Upper lobe of right lung (tissue), 1 donor: ENCODE measurements at places on chromosomes 2 and 18.

DNA sequence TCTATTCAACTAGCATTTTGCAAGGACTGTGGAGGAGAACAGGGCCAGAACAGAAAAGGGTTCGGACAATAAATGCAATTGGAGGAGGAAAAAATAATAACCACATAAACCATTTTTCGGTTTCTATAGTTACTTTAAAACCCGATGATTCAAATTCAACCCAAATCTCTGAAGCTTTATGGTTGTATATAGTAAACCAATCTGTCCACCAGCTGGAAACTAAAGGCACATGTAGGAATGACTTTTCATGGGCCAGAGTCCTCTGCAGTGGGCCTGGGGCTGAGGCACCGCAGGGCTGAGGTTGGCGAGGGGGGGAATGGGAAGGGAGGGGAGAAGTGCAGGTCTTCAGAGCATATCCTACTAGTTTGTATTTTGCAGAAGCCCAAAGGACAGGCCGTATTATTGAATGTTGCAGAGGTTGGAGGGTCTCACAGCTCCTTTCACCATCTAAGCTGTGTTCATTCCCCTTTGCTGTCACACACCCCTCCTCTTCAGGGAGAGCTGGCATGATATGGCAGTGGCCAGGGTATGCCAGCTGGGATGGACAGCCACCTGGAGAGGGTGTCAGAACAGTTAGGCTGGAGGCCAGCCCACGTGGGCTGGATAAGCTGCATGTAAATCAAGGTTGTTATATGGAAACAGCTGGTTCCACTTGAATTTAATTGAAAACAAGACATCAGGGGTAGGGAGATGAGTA, 267.1 kb downstream of the PRKCE start:
- H3K4me3 ChIP-seq, result no peak overlapping the region
- no peaks in the 10 kb centered on the region for H3K27me3 ChIP-seq
- no peaks in the 10 kb centered on the region for H3K36me3 ChIP-seq
- no peak overlapping the region for H3K27ac ChIP-seq
- DNase-seq, result no peak
- peaks cover 14% of the 10 kb centered on the region for H3K4me1 ChIP-seq

DNA sequence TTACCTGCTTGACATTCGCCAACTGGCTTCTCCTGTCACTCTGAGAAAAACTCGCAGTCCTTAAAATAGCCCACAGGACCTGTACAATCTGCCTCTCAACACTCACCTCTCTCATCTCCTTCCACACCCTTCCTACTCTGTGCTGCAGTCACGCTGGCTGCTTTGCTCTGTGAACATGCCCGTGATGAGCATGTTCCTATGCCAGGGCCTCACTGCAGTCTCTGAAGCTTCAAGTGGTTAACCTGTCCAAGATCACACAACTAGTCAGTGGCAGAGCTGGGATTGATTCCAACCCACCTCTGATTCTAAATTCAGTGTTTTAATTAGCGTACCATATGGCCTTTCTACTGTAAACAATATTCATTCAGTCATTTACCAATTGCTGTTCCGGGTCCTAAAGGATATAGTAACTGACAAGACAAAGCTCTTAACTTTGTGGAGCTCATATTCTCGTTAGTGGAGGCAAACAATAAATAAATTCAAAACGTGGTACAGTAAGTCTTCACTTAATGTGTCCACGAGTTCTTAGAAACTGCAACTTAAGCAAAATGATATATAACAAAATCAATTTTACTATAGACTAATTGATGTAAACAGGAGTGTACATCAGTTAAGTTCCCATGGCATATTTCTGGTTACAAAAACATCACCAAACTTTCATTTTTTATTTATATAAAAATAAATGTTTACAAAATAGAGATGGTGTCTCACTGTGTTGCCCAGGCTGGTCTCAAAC, 38.9 kb upstream of the FBXO11 start:
- DNase-seq, result no peak
- no peak overlapping the region for H3K27ac ChIP-seq
- no peaks in the 10 kb centered on the region for H3K27me3 ChIP-seq
- no peaks in the 10 kb centered on the region for H3K36me3 ChIP-seq

- H3K36me3 ChIP-seq, result no peaks in the 10 kb centered on the region
- DNase-seq, result peak; percentile 44
- no peak overlapping the region for H3K27ac ChIP-seq
- no peak overlapping the region for H3K4me3 ChIP-seq
- H3K4me1 ChIP-seq, result no peaks in the 10 kb centered on the region
- no peaks in the 10 kb centered on the region for H3K27me3 ChIP-seq
Measured at GRCh38 chr2:239548451-239548871, 147.6 kb upstream of the HDAC4 start.

- no peaks in the 10 kb centered on the region for H3K36me3 ChIP-seq
- H3K27ac ChIP-seq, result peak overlapping the region; percentile 99
- H3K4me1 ChIP-seq, result peaks cover 8% of the 10 kb centered on the region
- peak overlapping the region; percentile 62 for H3K4me3 ChIP-seq
- peak; percentile 96 for DNase-seq
- H3K27me3 ChIP-seq, result no peaks in the 10 kb centered on the region
Measured at GRCh38 chr2:177618255-177619253, 226.0 kb downstream of the AGPS start.

DNA sequence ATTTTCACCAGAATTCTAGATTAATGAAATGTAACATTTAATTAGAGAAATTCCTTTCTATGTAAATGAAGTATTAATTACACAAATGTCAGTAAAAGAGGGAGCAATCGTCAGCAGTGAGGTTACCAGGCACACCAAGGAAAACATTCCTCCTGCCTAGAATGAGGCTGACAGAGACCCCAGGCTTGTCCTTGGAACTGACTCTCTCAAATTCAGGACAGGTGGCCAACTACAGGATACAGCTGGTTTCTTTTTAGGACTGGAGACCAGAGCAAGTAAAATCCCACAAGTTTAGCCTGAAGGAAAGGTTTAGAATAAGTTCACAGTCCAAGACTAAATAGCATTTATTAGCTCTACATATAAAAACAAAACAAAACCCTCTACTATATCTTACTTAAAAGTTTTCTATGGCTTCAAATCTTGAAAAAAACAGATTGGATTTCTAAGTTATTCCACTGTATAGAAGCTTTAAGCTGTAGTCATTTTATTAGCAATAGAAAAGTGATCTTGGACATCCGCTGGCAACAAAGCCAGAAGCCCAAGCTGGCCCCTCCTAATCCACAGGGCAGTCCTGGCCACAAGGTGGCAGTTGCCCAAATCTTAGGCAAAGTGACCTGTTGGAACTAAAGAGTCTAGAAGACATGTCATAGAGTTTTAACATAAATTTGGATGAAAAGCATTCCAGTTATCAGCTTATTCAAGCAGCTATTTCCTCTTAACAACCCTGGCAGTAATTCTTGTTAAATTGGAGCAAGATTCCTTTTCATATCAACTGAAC, 81.0 kb downstream of the SP3 start:
- H3K36me3 ChIP-seq, result no peaks in the 10 kb centered on the region
- no peak overlapping the region for H3K27ac ChIP-seq
- no peak overlapping the region for H3K4me3 ChIP-seq
- peak; percentile 76 for DNase-seq

DNA sequence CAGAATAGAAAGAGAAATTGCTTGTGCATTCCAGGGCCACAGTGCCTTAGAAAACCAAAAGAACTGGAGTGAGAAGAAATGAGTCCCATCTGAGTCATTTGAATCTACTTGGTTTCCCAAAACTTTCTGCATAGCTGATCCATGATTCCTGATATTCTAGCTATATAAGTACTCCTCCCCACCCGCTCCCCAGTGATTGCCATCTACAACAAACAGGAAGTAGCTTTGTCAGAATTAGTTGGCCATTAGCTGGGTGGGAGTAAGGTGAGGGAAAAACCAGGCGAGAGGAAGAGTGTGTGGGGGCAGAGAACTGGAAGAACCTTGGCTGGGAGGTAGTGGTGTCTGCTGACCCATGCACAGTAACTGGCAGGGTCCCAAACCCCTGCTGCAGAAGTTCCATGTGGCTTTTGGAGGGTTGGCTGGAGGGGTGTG, 122.1 kb downstream of the ACAA2 start:
- no peak for DNase-seq
- no peaks in the 10 kb centered on the region for H3K4me1 ChIP-seq
- H3K27ac ChIP-seq, result no peak overlapping the region
- H3K4me3 ChIP-seq, result no peak overlapping the region
- H3K27me3 ChIP-seq, result no peaks in the 10 kb centered on the region

GRCh38 chr2:184004289-184004947, 593.9 kb upstream of the ZNF804A start:
- no peak for DNase-seq
- H3K27me3 ChIP-seq, result no peaks in the 10 kb centered on the region
- H3K4me3 ChIP-seq, result no peak overlapping the region
- H3K4me1 ChIP-seq, result no peaks in the 10 kb centered on the region
- no peak overlapping the region for H3K27ac ChIP-seq

- peak; percentile 46 for DNase-seq
- no peak overlapping the region for H3K27ac ChIP-seq
- H3K27me3 ChIP-seq, result no peaks in the 10 kb centered on the region
- no peaks in the 10 kb centered on the region for H3K36me3 ChIP-seq
- peaks cover 12% of the 10 kb centered on the region for H3K4me1 ChIP-seq
Measured at GRCh38 chr2:28333606-28334526, 58.8 kb upstream of the FOSL2 start.

DNA sequence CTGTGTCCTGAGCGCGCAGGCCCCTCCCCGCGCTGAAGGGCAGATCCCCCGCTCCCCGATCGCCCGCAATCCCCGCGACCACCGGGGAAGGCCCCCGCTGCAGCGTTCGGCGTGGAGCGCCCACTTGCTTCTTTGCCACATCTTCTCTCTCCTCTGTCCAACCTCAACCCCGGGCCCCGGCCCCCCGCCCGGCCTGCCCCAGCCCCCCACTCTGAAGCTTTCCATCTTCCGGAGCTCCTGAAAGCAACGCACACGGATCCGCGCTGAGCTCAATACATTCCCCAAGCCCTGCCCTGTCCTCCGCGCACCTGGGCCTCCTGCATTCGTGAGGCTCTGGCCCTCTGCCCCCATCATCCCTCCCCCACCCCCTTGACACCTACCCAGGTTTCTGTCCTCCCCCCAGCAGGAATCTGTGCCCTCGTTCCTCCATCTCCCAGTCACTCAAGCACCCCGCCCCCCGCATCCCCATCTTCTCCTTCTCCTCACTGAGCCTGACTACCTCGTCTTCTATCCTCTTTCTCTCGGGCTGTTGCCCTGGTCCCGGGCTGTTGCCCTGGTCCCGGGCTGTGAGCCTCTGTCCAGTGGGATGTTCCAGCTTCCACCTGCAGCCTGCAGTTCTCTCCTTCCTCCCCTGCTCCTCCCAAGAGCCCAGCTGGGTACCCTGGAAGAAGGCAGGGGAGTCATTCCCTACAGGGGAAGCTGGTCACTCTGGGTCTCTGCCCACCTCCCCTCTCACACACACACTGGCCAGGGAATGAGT, 7.8 kb downstream of the SPEG start:
- no peaks in the 10 kb centered on the region for H3K36me3 ChIP-seq
- no peak for DNase-seq
- H3K4me1 ChIP-seq, result peaks cover 9% of the 10 kb centered on the region
- peak overlapping the region; percentile 40 for H3K4me3 ChIP-seq
